ENCODE measurements at places on chromosomes 12 and 14. TPM values are rescaled to one million over a fixed set of nuclear protein-coding genes. Genes with fewer than 3 reads are reported as not detected.

The CLEC12A gene
- polyA plus RNA-seq: not detected

The KRT6A gene
- polyA plus RNA-seq: not detected

DNA sequence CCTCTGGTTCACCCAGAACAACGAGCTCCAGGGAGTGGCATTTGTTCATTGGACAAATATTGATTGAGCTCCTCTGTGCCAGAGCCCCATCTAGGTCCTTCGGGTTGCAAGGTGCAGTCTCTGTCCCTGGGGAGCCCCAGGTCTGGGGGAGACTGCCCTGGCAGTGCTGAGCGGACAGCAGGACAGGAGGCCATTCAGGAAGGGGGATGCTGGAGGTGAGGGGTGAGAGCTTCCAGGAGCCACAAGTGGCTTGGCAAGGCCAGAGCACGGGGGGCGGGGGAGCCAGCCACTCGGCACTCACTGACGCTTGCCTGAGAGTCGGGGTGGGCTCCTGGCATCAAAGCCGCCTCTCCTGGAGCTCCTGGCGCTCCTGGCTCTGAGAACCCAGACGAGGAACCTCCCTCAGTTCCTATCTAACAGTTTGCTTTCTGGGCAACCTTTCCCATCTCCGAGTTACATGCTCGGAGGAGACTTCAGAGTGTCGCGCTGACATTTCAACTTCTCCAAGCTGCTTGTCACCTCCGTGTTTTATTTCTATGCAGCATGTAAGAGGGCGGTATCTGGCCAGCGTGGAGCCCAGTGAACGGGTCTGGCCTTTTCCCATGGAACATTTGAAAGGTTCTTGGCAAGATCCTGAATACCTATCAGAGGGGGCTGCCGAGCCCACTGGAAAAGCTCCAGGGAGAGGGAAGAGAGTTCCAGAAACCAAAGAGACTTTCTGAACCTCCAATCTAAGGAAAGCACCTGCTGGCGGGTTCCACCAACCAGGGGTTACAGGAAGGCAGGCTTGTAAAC, 62.0 kb upstream of the BCL11B start:
- no peak for DNase-seq

- no peak for DNase-seq
Observed at GRCh38 chr12:57139796-57140649, 7.4 kb downstream of the LRP1-AS start.

The RPL10L gene
- not detected for polyA plus RNA-seq

- DNase-seq: no peak
Observed at GRCh38 chr12:19577281-19577530, 137.9 kb downstream of the AEBP2 start.

Data from SK-N-SH (cell line).